Erythroblast (primary cell): ENCODE measurements at places on chromosomes 3 and 15.
A peak's percentile ranks its signal among the peaks of the same experiment; 100 is the strongest.

DNA sequence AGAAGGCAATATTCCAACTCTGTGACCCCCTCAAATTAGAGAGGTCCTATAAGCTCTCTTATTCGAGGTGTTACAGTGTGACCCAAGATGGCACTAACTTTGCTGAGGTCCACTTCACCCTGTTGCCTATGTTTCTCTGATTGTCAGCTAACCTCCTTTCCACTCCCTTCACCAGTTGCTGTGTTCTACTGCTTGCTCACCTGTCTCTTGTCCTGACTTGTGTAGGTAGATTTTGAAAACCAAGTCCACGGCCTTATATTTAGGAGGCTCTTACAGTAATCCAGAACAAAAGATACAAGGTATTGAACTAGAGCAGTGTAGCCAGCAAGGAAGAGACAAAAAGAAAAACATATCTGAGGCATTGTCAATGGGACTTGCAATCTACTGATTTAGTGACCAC, 20.1 kb upstream of the GSK3B start:
- no peak for DNase-seq

DNA sequence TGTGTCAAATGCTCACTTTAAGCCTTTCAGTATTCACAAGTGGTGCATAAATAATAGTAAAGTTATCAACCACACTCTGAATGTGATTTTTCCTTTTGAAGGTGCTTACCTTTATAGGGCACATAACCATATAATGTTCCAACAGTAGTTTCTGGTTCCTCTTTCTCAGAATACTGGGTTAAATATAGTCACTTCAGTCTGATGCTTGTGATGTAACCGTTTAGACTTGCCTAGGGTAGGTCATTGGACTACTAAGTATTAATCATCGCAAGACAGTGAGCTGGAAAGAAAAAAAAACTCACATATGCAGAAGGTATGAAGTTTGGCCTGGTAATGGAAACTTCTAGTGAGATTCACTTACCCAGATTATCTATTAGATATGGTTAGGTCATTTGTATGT, 1.9 kb downstream of the KBTBD8 start:
- DNase-seq: peak; percentile 56

- no peak for DNase-seq
These were observed 7.2 kb downstream of the COX17 start for GRCh38 chr3:119669906-119670570.

DNA sequence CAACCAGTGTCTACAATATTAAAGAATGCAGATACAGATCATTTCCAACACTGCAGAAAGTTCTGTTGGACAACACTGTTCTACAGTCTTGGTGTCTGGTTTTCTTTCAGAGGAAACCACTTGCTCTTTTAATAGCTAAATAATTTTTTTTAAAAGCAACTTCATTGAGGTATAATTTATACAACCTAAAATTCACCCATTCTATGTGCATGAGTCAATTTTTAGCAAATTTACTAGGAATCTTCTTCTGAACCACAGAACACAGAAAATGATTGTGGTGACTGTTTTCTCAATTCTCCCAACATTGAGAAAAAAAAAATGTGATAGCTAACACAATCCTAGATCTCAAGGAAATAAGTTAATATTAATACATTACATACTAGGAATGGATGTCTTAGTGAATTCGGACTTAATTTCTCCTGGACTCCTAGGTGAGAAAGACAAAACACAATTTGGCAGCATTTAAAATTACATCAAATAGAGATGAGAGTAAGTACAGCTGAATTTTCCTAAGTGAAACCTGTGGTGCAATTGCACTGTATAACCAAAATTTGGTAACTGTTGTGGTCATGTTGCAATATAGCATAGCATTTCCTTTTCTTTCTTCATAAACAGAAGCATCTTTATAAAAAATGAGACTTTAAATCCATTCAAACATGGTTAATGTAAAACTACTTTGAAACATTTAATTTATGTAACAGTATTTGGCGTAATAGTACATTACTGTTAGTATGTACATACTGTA, 15.3 kb upstream of the PLCL2 start:
- DNase-seq: no peak

DNA sequence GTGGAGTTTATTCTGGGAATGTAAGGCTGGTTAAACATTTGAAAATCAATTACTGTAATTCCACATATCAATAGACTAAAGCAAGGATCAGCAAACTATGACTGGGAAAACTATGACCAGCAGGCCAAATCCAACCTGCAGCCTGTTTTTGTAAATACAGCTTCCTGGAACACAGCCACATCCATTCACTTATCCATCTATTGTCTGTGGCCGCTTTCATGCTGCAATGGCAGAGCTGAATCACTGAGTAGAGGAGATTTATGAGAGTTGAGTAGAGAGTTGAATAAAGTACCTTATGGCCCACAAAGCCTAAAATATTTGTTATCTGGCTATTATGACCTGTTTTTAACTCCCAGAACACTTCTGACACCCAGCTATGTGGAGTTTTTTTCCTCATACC, 12.2 kb downstream of the MYLK start:
- no peak for DNase-seq

DNA sequence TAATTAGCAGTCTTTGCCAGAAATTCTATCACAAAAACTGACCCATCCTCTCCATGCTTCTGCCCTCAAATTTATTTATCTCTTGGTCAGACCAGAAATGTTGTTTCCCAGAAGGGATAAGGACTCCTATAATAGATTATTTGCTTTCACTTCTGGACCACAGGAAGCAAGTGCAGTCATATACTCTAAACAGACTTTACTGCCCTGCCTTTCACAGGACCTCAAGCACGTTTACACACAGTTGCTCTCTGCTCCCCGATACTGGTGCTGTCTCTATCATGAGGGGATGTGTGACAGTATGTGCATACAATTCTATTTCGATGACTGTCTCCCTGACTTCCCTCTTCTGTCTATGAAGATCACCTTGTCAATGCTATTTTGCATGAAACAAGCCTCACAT, 205.5 kb upstream of the TGFBR2 start:
- DNase-seq: no peak

DNA sequence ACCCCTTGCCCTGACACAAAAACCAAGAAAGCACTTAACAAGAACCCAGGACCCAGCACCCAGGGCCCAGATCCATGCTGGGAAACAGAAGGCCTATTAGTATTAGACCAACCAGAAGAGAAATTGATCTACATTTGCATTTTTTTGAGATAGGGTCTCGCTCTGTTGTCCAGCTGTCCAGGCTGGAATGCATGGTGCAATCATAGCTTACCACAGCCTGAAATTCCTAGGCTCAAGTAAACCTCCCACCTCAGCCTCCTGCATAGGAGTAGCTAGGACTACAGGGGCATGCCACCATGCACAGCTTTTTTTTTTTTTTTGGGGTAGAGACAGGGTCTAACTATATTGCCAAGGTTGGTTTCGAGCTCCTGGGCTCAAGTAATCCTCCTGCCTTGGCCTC, 26.4 kb downstream of the CCDC12 start:
- no peak for DNase-seq

DNA sequence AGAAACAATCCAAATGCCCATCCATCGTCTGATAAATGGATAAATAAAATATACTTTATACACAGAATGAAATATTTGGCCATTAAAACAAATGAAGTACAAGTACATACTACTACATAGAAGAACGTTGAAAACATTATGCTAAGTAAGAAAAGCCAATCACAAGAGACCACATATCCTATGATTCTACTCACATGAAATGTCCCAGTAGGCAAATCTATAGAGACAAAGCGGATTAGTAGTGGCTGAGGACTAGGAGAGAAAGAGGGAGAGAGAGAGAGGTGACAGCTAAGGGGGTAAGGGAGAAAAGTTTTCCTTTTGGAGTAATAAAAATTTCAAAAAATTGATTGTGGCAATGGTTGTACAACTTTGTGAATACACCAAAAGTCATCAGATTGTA, 147.0 kb downstream of the GREM1 start:
- DNase-seq: no peak

DNA sequence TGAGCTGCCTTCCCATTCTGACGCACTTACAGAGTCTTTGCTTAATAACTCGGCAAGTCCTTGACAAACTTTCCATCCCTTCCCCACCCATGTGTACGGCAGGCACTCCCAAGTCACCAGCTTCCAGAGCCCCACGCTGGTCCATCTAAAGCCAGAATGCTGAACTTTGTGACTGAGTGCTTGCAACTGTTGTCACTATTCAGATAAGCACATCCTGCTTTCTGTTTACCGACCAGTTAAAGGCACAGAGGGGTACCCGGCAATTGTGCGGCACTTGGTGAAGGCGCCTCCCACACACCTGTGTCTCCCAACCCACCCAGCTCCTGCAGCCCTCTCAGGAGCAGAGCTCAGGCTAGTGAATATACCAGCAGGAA, 430.6 kb downstream of the FOXP1 start:
- DNase-seq: no peak

DNA sequence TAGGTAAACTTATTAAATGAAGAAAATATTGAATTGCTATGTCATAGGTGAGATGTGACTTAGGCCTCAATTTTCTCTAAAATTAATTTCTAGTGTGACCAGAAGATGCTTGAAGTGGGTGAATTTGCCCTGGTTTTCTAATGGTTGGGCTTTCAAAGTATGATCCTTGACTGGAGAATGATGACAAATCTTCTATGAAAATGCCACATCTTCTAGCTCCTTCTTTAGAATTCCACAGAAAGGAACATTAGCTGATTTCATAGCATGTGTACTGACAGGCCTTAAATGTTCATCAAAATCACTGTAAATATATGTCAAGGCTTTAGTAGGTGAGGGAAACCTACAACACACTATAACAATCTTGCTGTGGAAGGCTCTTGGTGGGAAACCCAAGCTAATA, 8.9 kb downstream of the ABI3BP start:
- no peak for DNase-seq

- no peak for DNase-seq
These were observed 566.0 kb downstream of the GBE1 start for GRCh38 chr3:81195478-81195877.

GRCh38 chr15:94453227-94453988, 222.0 kb downstream of the MCTP2 start:
- DNase-seq: no peak
